ENCODE measurements at places on chromosomes 3 and 15.
A peak's percentile ranks its signal among the peaks of the same experiment; 100 is the strongest.

GRCh38 chr15:64216730-64217428 is 54.1 kb upstream of the PPIB start:
- DNase-seq = no peak

DNA sequence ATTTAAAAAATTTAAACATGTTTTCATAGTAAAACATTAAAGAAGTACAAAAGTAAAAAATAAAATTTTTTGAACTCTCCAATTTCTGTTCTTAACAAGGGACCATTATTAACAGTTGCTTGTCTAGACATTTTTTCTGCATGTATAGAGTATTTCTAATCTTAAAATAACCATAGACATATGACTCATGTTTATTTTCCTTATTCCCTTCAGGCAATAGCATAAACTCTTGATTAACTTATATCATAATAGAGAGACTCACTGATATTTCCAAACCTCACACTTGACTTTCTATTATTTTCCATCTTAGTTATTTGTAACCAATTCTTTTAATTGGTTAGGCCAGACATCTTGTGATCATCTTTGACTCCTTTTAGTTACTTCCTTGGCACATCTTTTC is 325.6 kb upstream of the SOX14 start:
- DNase-seq = no peak

GRCh38 chr3:23809294-23809693 is 3.5 kb downstream of the UBE2E1 start:
- no peak for DNase-seq

- no peak for DNase-seq
Measured at GRCh38 chr15:33057845-33058244, 136.7 kb downstream of the FMN1 start.

GRCh38 chr3:35383216-35383615 is 256.1 kb upstream of the ARPP21 start:
- DNase-seq = no peak

DNA sequence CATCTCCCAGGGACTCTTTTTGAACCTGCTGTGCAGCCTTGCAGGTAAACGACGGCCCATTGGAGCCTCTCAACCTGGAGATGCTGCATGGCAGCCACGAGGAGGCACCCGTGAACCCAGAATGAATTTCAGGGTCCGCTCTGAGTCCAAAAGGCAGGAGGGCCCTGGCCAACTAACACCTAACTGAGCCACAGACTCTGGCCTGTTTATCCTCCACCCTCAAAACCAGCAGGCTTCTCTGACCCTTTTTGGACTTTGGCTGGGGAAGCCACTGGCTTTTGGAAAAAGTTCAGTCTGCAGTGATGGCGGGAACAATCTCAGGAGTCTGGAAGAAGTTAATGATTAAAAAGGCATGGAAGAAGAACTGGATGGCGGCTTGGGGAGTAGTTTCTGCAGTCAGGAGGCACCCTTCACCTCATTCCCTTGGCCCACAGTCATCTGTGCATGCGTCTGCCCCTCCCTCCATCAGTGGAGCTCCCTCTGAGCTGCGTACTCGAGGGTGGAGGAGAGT is 4.1 kb downstream of the PXYLP1 start:
- DNase-seq = no peak

DNA sequence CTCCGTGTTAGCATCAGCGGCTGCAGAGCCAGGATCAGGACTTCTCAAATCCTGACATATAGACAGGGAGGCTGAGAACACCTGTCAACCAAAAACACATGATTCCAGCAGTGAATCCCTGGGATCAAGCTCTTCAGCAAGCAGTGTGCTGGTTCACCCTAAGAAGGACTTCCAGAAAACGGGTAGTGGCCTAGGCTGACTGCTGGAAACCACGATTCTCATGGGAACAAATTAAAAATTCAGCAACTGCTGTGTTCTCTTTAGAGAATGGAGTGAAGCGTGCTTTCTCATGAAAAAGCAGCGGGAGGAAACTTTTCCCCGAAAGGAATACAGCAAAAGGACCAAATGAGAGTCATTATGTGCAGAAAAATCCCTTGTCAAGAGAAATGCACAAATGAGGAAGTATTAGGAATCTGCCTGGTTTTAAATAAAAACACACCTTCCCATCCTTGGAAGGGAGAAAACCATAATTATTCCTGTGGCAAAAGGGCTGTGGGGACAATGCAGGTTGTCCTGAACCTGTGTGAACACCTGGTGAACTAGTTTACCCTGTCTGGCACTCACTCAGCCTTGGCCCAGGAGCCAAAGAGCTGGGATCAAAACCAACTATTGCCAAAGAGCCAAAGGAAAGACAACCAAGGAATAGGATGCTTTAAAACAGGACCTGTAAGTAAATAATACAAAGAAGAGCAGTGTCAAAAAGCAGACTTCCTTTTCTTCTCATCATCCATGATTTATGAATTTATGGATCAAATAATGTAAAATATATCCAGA is 13.4 kb downstream of the IL12A start:
- no peak for DNase-seq

DNA sequence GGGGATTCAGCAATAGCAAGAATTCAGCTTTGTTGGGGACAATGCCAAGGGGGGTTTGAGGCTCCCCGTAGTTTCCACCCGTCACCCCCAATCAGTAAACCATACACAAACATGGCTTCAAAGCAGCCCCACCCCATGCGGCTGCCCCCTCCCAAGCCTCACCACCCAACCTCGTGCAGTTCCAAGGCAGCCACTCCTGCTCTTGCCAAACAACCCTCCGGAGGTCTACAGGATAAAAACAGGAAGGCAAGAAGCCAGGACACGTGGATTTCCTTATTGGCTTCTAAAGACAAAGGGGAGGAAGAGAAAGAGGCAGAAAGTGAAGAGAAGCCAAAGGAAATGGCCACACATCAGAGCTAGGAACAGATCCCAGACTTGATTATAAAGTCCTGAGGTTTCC is 121.1 kb downstream of the SHQ1 start:
- DNase-seq = no peak

GRCh38 chr3:63037116-63037515 is 161.9 kb upstream of the CADPS start:
- DNase-seq = no peak

- DNase-seq = no peak
Measured at GRCh38 chr3:3851621-3852323, 52.5 kb downstream of the LRRN1 start.

GRCh38 chr3:56190130-56190529 is 278.1 kb downstream of the ERC2 start:
- no peak for DNase-seq

DNA sequence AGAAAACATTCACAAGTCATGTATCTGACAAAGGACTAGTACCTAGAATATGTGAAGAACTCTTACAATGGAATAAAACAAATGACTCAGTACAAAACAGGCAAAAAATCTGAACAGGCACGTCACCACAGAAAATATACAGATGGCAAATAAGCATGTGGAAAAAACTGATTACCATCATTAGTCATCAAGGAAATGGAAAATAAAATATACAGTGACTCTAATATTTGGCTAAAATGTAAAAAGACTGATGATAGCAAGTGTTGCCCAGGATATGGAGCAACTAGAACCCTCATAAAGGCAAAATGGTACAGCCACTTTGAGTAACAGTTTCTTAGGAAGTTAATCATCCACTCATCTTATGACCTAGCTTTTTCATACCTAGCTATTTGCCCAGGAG is 95.8 kb upstream of the ABHD17C start:
- no peak for DNase-seq

GRCh38 chr3:161020256-161020655 is 84.9 kb downstream of the B3GALNT1 start:
- DNase-seq = no peak

DNA sequence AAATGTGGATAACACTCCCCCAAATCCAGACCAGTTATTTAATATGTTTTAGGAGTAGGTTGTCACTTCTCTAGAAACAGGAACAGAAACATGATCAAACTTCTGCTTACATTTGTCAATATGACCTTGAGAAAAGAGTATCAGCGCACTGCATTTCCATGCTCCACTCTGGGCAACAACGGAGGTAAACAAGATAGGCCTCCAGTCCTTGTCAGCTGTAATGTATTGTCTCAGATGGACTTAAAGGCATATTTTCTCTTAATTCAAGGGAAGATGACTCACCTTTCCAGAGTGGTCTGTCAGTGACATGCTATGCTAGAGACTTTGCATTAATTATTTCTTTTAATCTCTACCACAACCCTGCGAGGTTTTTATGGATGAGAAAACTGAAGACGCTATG is 51.6 kb upstream of the TCF12 start:
- no peak for DNase-seq

GRCh38 chr3:127462111-127462655 is 128.3 kb downstream of the TPRA1 start:
- DNase-seq = no peak

- no peak for DNase-seq
Measured at GRCh38 chr3:135528413-135529015, 437.0 kb upstream of the PPP2R3A start.

- no peak for DNase-seq
Measured at GRCh38 chr15:48574187-48574586, 71.3 kb downstream of the FBN1 start.

DNA sequence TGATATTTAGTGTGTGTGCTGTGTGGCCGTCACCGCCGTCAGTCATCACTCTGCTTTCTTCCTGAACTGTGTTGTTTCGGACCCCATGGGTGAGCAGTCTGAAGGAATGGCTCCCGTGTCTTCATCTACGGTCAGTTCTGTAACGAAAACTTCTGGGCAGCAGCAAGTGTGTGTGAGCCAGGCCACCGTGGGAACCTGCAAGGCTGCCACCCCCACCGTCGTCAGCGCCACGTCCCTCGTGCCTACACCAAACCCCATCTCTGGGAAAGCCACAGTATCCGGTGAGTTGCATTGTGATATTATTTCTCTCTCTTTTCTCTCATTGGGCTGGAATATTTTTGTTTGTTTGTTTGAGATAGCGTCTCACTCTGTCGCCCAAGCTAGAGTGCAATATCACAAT is 34.7 kb downstream of the MAP6D1 start:
- no peak for DNase-seq

GRCh38 chr3:189982321-189982945 is 138.3 kb downstream of the P3H2 start:
- DNase-seq = no peak

- no peak for DNase-seq
Measured at GRCh38 chr15:33096134-33096533, 98.4 kb downstream of the FMN1 start.

- DNase-seq = peak; percentile 20
Measured at GRCh38 chr15:73142802-73143762, 90.8 kb downstream of the NEO1 start.

DNA sequence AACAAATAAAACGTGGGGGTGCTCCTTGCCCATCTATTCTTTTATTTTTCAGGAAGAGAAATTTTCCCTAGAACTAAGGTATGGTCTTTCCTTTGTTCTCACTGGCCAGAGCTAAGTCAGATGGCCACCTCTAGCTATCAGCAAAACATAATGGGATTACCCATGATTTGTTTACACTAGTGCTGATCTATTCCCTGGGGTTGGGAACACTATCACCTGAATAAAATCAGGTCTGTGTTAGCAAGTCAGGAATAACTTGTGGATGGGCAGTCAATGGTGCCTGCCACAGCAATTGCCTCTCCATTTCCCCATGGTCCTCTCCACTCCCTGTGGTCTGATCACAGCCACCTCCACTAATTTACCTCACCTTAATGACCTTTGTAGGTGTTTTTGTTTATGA is 181.7 kb upstream of the CADPS start:
- no peak for DNase-seq

DNA sequence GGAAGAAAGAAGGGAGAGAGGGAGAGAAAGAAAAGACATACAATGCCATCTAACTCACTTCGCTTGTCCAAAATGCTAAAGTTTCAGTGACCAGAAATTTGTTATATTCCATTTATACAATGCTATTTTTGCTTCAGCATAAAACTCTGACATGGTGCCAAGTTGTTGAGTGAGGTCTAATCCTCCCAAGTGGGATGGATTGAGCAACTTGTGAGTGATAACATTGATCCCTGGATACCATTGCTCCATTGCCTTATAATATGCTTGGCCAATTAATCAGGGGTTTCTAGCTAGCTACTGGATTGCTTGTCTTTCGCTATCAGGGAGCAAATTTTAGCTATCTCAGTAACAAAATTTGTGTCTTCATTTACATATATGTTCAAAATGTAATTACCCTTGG is 615.6 kb upstream of the DPPA4 start:
- DNase-seq = no peak
